ENCODE measurements at places on chromosomes 16 and 17.

GRCh38 chr17:9409878-9410277 lies 165.7 kb downstream of the STX8 start:
- DNase-seq = no peak

DNA sequence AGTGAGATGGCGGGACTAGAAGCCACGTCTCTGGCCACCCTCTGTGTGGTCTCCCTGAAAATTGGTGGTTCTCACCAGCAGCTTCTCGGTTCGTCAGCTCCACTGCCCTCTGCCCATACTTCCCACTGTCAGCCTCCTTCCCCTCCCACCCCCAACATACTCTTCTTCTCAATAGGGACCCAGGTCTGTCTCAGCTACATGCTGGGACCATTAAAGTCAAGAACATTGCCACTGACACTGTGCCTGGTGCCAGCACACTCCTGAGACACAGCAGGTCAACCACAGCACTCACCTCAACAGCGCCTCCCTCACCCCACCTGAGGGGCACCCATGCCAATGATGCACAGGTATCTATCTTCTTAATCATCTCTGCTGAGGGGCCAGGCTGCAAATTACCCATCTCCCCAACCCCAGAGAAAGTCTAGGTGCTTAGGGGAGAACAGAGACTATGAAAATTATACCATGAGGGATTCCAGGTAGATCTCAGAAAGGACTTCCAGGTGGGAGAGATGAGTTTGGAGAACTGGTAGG lies 1.3 kb downstream of the PLXDC1 start:
- no peak for DNase-seq

GRCh38 chr17:78677303-78678221 lies 100.4 kb upstream of the DNAH17 start:
- DNase-seq = no peak

GRCh38 chr16:49335828-49336227 lies 37.8 kb upstream of the C16orf78 start:
- DNase-seq = no peak

- peak; percentile 47 for DNase-seq
Observed at GRCh38 chr17:142102-142661, 4.8 kb downstream of the SCGB1C2 start.

DNA sequence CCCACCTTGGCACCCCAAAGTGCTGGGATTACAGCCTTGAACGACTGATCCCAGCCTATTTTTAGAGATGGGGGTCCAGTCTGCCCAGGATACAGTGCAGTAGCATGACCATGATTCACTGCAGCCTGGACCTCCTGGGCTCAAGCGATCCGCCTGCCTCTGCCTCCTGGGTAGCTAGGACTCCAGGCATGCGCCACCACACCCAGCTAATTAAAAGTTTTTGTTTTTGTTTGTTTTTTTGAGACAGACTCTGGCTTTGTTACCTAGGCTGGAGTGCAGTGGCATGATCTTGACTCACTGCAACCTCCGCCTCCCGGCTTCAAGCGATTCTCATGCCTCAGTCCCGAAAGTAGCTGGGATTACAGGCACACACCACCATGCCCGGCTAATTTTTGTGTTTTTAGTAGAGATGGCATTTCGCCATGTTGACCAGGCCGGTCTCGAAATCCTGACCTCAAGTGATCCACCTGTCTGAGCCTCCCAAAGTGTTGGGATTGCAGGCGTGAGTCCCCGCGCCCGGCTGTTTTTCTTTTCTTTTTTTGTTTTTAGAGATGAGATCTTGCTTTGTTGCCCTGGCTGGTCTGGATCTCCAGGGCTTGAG lies 2.3 kb upstream of the PAFAH1B1 start:
- no peak for DNase-seq

GRCh38 chr17:41527063-41528023 lies 765 bp downstream of the KRT19 start:
- no peak for DNase-seq

GRCh38 chr17:77373299-77374169 lies 232.8 kb downstream of the SEC14L1 start:
- no peak for DNase-seq

GRCh38 chr16:1708083-1708767 lies 2.2 kb downstream of the MAPK8IP3 start:
- no peak for DNase-seq

GRCh38 chr17:66790501-66791061 lies 44.3 kb upstream of the CACNG5 start:
- DNase-seq = no peak

DNA sequence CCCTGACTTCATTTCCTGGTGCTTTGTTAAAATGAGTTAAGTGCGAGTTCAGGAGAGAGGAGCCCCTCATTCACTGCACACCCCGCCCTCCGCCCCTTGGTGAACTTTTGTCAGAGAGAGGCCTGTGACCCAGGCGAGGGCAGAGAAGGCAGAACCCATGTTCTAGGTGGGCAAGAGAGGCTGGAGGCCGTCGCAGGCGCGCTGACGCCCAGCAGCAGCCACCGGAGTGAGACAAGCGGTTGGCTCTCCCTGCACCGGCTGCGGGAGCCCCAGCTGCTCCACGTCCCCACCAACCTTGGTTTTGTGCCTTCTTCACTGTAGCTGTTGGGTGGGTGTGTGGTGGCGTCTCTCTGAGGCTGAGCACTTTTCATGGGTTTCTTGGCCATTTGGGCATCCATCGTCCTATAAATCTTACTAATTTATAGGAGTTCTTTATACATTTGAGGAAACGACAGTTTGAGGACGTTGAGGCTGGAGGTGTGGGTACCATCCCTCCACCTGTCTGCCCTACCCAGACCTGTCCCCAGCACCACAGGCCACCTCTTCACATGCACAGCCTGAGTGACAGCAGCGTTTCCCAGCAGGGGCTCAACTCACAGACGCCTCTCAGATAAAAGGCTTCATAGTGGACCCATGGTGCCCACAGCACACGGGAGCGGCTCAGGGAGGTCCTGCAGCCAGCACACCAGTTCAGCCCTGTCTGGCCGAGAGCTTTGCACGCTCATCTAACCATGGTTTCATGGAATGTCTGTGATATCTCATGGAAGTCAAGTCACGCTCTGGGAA lies 45.2 kb upstream of the CBFA2T3 start:
- DNase-seq = no peak

GRCh38 chr16:89084411-89084810 lies 9.2 kb upstream of the ACSF3 start:
- no peak for DNase-seq

DNA sequence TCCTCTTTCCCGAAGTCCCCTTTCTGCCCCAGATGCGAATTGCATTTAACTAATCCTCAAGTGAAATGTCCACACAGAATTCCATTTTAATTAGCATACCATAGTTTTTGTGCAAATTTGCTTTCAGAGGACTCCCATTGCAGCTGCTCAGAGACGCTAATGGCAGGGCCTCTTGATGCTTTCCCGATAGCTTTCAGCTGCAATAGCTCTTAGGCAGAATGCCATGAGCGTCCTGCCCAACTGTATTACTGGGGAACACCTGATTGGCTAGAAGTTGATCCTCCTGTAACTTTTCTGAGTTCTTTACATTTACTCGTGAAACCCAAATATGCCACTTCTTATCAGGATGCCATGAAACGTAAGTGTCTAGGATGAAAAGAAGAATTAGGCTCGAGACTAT lies 203.0 kb downstream of the UTP18 start:
- no peak for DNase-seq

DNA sequence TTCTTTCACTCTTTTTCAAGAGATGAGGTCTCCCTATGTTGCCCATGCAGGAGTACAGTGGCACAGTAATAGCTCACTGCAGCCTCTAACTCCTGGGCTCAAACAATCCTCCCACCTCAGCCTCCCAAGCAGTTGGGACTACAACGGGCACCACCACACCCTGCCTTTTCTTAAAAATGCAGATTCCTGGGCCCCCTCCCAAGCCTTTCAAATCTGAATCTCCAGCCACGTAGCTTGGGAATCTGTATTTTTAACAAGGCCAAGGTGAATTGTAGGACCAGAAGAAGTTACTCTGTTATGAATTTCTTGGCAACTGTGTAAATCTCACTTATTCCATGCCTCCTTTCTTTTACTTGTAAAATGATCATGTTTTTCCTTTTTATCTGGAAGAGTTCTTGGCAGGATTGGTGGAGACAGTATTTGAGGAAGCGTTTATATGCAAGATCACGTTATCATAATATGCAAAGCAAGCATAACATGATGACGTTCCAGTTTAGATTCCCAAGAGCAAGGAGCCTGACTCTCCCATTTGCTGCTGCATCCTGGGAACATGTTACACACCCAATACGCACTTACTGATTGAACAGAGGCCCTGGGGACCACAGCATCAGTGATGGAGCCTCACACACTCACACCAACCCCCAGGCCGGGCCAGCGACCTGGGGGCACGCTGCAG lies 44.5 kb downstream of the LITAF start:
- DNase-seq = no peak

GRCh38 chr17:2176499-2177169 lies 121.7 kb downstream of the HIC1 start:
- no peak for DNase-seq

DNA sequence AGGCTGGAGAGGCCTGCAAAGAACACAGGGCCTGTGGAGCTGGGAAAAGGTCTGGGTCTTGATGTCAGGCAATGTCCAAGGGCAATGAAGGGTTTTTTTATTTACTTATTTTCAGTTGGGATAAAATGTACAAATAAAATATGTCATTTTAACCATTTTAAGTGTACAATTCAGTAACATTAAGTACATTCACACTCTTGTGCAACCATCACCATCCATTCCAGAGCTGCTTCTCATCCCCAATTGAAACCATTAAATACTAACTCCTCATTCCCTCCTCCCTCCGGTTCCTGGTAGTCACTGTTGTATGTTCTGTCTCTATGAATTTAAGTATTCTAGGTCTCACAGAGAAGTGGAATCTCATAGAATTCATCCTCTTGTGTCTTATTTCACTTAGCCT lies 444.7 kb downstream of the HS3ST3B1 start:
- no peak for DNase-seq

DNA sequence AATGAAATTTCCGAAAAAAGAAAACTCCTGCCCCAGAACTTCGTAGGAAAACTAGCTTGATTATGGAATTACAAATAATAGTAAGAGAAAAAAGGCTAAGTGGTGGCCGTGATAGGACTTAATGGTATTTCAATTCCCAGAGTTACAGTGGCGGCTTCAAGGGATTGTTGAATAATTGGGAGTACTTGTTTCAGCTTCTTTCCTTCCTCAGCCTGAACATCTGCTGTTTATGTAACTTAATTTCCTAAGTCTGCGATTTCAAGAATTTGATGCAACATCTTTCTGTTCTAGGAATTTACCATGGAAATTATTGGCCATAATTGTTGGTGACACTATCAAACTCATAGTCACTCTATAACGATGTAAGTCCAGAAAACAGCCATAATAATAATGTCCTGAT lies 684 bp upstream of the APPBP2 start:
- no peak for DNase-seq

GRCh38 chr16:30187971-30188561 lies 4.7 kb downstream of the CORO1A start:
- DNase-seq = no peak

GRCh38 chr17:47810200-47810821 lies 11.3 kb downstream of the OSBPL7 start:
- no peak for DNase-seq

- no peak for DNase-seq
Observed at GRCh38 chr16:28846933-28847273, 755 bp upstream of the TUFM start.

DNA sequence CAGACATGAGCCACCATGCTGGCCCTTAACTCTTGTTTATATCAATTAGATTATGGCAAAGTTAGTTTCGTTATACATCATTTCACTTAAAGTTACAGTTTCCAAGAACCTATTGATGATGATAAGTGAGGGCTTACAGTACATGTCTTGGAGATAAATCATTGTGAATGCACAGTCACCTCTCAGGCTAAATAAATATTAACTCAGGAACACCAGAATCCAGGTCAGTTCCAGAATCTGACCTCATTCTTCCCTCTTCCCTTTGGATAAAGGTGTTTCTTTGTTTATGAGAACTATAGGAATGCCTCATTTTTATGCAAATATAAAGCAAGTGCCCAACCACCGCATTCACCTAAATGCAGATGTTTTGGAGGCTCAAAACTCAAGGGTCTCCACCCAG lies 48.4 kb upstream of the CRYM start:
- no peak for DNase-seq

DNA sequence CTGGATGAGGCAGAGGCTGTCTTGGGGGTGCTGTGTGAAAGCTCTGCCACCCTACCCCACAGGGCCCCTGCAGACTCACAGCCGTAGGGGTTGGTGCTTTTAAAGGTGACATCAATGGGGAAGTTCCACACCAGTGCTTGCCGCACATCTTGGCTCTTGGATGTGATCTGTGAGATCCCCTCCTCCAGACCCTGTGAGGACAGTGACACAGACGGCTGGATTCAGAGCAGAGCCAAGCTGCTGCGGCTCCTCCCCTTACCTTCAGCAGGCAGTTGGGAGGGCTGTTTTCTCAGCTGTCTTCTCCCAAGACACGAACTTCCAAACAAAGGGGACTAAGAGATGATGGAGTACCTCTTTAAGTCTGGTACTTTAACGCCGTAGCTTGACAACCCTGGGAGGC lies 4.8 kb downstream of the B9D1 start:
- DNase-seq = no peak

- peak; percentile 42 for DNase-seq
Observed at GRCh38 chr17:78144147-78144719, 2.0 kb upstream of the C17orf99 start.

DNA sequence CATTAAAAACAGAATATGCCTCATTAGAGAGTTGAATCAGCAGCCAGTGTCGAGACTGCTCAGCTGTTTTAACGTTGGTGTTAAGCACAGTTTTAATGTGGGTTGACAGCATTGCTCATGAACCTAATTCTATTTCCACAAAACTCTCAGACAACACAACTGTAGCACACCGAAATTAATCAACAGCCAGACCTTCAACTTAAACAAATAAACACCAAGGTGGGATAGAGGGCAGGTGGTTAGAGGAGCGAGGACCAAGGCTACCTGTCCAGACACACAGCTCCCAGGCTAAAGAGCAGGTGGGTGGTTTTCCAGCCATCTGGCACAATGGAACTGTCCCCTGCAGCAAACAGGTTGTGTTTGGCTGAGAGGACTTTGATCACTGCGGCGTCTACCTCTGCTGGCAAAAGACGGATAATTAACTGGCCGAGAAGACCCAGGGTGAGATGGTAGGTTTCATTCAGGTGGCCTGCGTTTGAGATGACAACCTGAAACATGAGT lies 69.6 kb upstream of the ATP2A3 start:
- no peak for DNase-seq

GRCh38 chr16:8919089-8919933 lies 37.2 kb downstream of the LITAFD start:
- DNase-seq = no peak

GRCh38 chr16:68658341-68658973 lies 13.3 kb downstream of the CDH3 start:
- no peak for DNase-seq

- DNase-seq = peak; percentile 70
Observed at GRCh38 chr16:21950782-21951521, 2.2 kb upstream of the UQCRC2 start.

DNA sequence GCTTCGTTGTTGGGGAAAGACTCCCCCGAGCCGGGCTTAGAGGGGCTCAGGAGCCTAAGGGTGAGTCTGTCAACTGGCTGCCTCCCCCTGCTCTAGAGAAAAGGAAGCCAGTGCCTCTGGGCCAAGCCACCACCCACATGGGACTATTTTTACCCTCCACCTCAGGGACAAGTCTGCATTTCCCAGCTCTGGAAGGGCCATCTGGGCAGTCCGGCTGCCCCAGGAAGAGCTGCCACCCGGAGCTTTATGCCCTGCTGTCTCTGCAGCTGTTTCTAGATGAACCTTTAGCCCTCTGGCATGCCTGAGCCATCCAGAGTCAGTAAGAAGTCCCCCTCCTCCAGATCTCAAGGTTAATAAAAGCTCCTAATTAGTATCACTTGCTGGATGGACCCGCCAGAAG lies 5.3 kb upstream of the RPRML start:
- peak; percentile 53 for DNase-seq

- DNase-seq = peak; percentile 64
Observed at GRCh38 chr17:7323731-7324437, 5.3 kb downstream of the NEURL4 start.

Measured in brain (organoid and tissue), 16 donors.